ENCODE measurements at places on chromosomes 11 and 22. TPM values are rescaled to one million over a fixed set of nuclear protein-coding genes. Genes with fewer than 3 reads are reported as not detected.

- peak; percentile 48 for DNase-seq
These were observed 37.5 kb downstream of the BIRC2 start for GRCh38 chr11:102384419-102385079.

DNA sequence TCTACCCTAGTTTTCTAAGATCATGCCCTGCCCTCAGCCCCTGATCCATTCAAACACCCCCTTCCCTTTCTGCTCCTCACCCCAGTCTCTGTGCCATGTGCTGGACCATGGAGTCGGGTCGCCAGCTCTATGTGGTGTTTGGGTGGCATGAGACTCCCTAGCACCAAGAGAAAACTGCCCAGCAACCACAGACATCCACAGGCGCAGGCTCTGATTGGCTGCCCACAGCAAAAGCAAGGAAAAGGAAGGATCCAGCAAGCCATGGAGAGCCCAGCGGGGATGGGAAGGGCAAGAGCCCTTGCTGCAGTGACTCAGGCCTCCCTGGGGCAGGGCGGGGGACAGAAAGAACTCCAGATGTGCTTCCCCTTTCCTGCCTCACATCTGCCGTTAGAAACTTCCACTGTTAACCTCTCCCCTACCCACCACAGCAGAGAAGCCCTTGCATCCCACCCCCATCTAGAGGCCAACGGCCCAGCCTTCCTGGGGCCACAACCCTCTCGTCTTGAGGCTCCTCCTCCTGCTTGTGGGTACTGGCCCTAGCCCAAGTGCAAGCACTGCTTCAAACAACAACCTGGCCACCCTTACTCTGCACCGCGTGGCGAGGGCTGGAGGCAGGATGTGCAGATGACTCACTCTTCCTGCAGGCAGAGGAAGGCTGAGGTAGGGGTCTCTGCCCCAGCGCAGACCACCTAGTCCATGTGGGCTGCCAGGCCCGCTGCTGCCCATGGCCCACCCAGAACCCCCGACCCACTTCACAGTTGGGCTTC is 9.7 kb upstream of the AHNAK start:
- DNase-seq: peak; percentile 95

The MS4A15 gene
- total RNA-seq: not detected

The CCDC73 gene
- not detected for total RNA-seq

The GLYAT gene
- not detected for total RNA-seq
